ENCODE measurements at places on chromosomes 12 and 14.
A peak's percentile ranks its signal among the peaks of the same experiment; 100 is the strongest.

DNA sequence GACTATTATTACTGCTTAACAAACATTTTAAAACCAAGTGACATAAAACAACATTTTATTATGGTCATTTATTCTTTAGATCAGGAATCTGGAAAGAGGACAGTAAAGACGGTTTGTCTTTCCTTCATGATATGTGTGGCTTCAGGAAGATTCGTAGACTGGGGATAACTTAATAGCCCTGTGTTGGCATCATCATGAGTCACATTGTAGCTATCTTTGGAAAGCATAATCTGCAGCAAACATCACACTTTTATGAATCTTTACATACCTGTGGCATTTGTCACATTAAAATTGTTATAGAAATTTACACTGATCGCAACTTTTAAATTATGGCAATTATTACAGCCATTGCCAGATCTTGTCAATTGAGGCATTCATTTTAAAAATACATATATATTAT lies 397.1 kb downstream of the NOVA1 start:
- no peak for DNase-seq
- H3K36me3 ChIP-seq, result peaks cover 2% of the 10 kb centered on the region
- no peak overlapping the region for H3K27ac ChIP-seq
- H3K4me3 ChIP-seq, result no peak overlapping the region

GRCh38 chr12:1279050-1279449 lies 288.0 kb downstream of the ERC1 start:
- DNase-seq, result no peak
- no peak overlapping the region for H3K27ac ChIP-seq
- H3K4me1 ChIP-seq, result peaks cover 19% of the 10 kb centered on the region
- H3K27me3 ChIP-seq, result no peaks in the 10 kb centered on the region
- H3K36me3 ChIP-seq, result peaks cover 3% of the 10 kb centered on the region
- no peak overlapping the region for H3K4me3 ChIP-seq

GRCh38 chr12:32423559-32423958 lies 24.2 kb downstream of the FGD4 start:
- no peak overlapping the region for H3K4me3 ChIP-seq
- no peak overlapping the region for H3K27ac ChIP-seq
- no peaks in the 10 kb centered on the region for H3K27me3 ChIP-seq
- DNase-seq, result no peak
- peaks cover 18% of the 10 kb centered on the region for H3K36me3 ChIP-seq

GRCh38 chr12:57887631-57888408 lies 41.3 kb upstream of the CTDSP2 start:
- H3K36me3 ChIP-seq, result peaks cover 2% of the 10 kb centered on the region
- DNase-seq, result no peak
- no peak overlapping the region for H3K27ac ChIP-seq
- peak overlapping the region; percentile 9 for H3K4me3 ChIP-seq
- peaks cover 22% of the 10 kb centered on the region for H3K4me1 ChIP-seq

GRCh38 chr12:29164477-29165393 lies 15.7 kb downstream of the FAR2 start:
- H3K4me1 ChIP-seq, result no peaks in the 10 kb centered on the region
- H3K27me3 ChIP-seq, result no peaks in the 10 kb centered on the region
- H3K27ac ChIP-seq, result no peak overlapping the region
- no peaks in the 10 kb centered on the region for H3K36me3 ChIP-seq
- DNase-seq, result no peak
- no peak overlapping the region for H3K4me3 ChIP-seq

DNA sequence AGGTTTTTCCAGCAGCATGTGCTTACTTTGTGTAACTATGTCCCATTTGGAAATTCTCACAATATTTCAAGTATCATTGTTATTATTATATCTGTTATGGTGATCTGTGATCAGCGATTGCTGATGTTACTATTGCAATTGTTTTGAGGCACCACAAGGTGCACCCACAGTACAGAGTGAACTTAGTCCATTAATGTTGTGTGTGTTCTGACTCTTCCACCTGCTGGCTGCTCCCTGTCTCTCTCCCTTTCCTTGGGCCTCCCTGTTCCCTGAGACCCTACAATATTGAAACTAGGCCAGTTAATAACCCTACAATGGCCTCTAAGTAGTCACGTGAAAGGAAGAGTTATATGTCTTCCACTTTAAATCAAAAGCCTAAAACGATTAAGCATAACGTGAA lies 153.9 kb downstream of the PIK3C2G start:
- H3K27me3 ChIP-seq, result no peaks in the 10 kb centered on the region
- H3K4me1 ChIP-seq, result no peaks in the 10 kb centered on the region
- no peak overlapping the region for H3K4me3 ChIP-seq
- no peak overlapping the region for H3K27ac ChIP-seq
- H3K36me3 ChIP-seq, result no peaks in the 10 kb centered on the region
- no peak for DNase-seq

- no peaks in the 10 kb centered on the region for H3K36me3 ChIP-seq
- no peak for DNase-seq
- H3K27ac ChIP-seq, result peak overlapping the region; percentile 95
- peak overlapping the region; percentile 69 for H3K4me3 ChIP-seq
- H3K27me3 ChIP-seq, result no peaks in the 10 kb centered on the region
These were observed 12.2 kb downstream of the MMP14 start for GRCh38 chr14:22848351-22849164.

GRCh38 chr14:58491593-58491992 lies 64.1 kb downstream of the KIAA0586 start:
- H3K27ac ChIP-seq, result no peak overlapping the region
- H3K36me3 ChIP-seq, result no peaks in the 10 kb centered on the region
- DNase-seq, result no peak
- H3K4me3 ChIP-seq, result no peak overlapping the region

DNA sequence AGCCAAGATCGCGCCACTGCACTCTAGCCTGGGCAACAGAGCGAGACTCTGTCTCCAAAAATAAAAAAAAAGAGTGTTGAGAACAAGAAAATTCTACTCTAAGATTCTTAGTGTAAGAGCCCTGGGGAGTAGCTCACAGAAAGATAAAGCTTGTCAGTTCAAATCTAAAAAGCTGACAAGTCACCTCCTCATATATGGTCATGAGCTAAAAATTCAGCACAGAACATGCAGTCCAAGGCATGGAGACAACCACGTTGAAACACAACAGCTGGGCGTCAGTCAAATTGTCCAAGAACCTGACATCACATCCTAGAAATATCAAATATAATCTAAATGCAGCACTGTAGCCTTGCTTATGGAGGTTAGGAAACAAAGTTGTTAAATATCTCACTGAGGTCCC lies 47.8 kb downstream of the CLIP1 start:
- H3K4me1 ChIP-seq, result no peaks in the 10 kb centered on the region
- H3K36me3 ChIP-seq, result peaks cover 10% of the 10 kb centered on the region
- no peak overlapping the region for H3K27ac ChIP-seq
- no peak overlapping the region for H3K4me3 ChIP-seq

GRCh38 chr12:125053821-125054220 lies 11.4 kb upstream of the AACS start:
- H3K4me1 ChIP-seq, result peaks cover 6% of the 10 kb centered on the region
- H3K27me3 ChIP-seq, result no peaks in the 10 kb centered on the region
- peaks cover 3% of the 10 kb centered on the region for H3K36me3 ChIP-seq
- H3K27ac ChIP-seq, result no peak overlapping the region
- no peak overlapping the region for H3K4me3 ChIP-seq
- DNase-seq, result no peak

GRCh38 chr12:93537769-93538168 lies 34.7 kb upstream of the SOCS2 start:
- no peaks in the 10 kb centered on the region for H3K36me3 ChIP-seq
- H3K27ac ChIP-seq, result no peak overlapping the region
- no peak for DNase-seq
- no peak overlapping the region for H3K4me3 ChIP-seq

GRCh38 chr12:128942960-128943477 lies 89.7 kb downstream of the GLT1D1 start:
- no peaks in the 10 kb centered on the region for H3K27me3 ChIP-seq
- DNase-seq, result no peak
- H3K27ac ChIP-seq, result no peak overlapping the region
- peaks cover 4% of the 10 kb centered on the region for H3K36me3 ChIP-seq

GRCh38 chr14:61891170-61891569 lies 128.9 kb downstream of the SNAPC1 start:
- H3K36me3 ChIP-seq, result no peaks in the 10 kb centered on the region
- peaks cover 15% of the 10 kb centered on the region for H3K27me3 ChIP-seq
- peaks cover 5% of the 10 kb centered on the region for H3K4me1 ChIP-seq
- H3K4me3 ChIP-seq, result no peak overlapping the region
- no peak overlapping the region for H3K27ac ChIP-seq

- peaks cover 11% of the 10 kb centered on the region for H3K36me3 ChIP-seq
- peak overlapping the region; percentile 40 for H3K27ac ChIP-seq
- DNase-seq, result no peak
- H3K27me3 ChIP-seq, result no peaks in the 10 kb centered on the region
- H3K4me1 ChIP-seq, result peaks cover 32% of the 10 kb centered on the region
These were observed 32.6 kb downstream of the PPP2R5E start for GRCh38 chr14:63510538-63510937.

DNA sequence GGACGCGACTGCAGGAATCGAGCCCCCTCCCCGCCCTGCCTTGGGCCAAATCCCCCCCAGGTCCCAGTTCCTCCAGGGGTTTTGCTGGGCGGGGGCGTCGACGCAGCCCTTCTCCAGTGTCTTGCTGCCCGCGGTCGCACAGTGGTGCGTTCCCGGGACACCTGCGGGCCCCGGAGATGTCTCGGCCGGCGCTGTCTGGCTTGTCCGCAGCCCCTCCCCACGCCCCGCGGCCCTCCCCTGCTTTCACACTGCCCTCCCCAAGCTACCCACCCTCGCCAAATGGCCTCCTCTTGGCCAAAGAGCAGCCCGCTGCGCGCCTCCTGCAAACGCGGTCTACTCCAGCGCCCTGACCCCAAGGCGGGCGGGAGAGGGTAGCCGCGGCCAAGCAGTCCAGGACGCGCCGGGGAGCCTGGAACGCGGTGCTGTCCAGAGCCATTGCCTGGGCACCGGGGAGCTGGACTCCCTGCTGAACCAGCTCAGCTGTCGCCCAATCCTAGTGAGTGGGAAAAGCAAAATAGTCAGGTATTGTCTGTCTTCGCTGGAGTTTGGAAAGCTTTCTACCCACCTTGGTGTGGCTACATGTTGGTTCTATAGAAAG lies 122.0 kb downstream of the AACS start:
- H3K36me3 ChIP-seq, result no peaks in the 10 kb centered on the region
- peaks cover 85% of the 10 kb centered on the region for H3K27me3 ChIP-seq
- peak overlapping the region; percentile 85 for H3K4me3 ChIP-seq
- no peak for DNase-seq
- peaks cover 40% of the 10 kb centered on the region for H3K4me1 ChIP-seq
- no peak overlapping the region for H3K27ac ChIP-seq

Data from neural crest cell (in vitro differentiated cells).